ENCODE measurements at places on chromosomes 6 and 20.

GRCh38 chr6:128742900-128743299 lies 140.0 kb upstream of the LAMA2 start:
- DNase-seq: no peak

DNA sequence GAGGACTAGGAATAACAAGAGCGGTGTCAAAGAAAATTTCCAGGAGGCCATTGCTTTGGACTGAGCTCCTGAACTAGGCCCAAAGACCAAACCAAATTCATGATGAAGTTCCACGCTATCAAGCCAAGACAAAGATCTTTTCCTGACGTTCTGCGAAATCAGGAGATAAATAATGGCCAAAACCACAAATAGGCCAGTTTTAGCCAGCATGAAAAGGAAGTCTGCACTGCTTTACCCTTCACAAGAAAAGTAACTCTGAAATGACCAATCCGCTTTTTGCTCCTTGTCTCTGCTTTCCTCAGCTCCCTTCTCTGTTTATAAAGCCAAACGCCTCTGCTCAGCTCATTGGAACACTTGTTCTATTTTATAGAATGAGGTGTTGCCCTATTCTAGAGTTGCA lies 6.7 kb downstream of the NCOA5 start:
- no peak for DNase-seq

DNA sequence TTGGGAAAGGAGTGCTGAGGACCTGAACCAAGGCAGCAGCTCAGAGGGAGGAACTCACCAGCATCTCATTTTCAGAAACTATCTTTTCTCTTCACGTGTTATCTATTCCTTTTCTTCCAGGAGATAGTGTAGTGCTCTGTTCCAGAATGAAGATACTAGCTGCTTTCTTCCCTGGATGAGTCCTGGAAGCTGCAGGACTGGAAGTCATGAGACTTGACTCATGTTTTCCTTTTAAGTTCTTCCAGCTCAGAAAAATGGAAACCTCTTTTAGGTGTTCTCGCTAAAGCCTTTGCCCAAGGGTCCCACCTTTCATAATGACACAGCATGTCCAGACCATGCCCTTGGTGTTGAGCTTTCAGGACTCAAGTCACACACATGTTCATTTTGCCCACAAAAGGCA lies 106.7 kb downstream of the UNC5CL start:
- no peak for DNase-seq

- no peak for DNase-seq
These were observed 164.2 kb upstream of the PLN start for GRCh38 chr6:118383924-118384323.

DNA sequence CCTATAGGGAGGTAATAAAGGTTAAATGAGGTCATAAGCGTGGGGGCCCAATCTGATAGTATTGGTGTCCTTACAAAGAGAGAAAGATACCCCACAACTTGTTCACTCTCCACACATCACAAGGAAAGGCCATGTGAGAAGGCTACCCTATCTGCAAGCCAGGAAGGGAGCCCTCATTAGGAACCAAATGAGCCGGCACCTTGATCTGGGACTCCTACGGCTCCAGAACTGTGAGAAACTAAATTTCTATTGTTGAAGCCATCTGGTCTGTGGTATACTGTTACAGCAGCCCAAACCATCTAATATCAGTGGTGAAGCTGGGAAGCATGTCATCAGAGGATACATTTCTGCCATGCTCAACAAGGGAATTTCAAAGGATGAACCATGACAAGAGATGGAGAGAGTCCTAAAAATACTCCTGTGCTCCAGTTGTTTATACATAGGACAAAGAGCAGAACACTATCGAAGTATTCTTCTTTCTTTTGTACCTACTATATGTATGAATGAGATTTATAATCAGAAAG lies 10.4 kb downstream of the COX7A2 start:
- DNase-seq: no peak

GRCh38 chr6:39077882-39078594 lies 29.5 kb downstream of the GLP1R start:
- DNase-seq: no peak
